Stimulated activated CD8-positive, alpha-beta memory T cell treated with anti-CD3 and anti-CD28 coated beads, Interleukin-2, amount 100 ng/mL, for 1 hour (primary cell): ENCODE measurements at places on chromosomes 1 and 21.

GRCh38 chr1:59384443-59384842, 87.5 kb downstream of the FGGY start:
- no peak for DNase-seq

GRCh38 chr1:193066606-193067005, 7.2 kb downstream of the RO60 start:
- DNase-seq: no peak

DNA sequence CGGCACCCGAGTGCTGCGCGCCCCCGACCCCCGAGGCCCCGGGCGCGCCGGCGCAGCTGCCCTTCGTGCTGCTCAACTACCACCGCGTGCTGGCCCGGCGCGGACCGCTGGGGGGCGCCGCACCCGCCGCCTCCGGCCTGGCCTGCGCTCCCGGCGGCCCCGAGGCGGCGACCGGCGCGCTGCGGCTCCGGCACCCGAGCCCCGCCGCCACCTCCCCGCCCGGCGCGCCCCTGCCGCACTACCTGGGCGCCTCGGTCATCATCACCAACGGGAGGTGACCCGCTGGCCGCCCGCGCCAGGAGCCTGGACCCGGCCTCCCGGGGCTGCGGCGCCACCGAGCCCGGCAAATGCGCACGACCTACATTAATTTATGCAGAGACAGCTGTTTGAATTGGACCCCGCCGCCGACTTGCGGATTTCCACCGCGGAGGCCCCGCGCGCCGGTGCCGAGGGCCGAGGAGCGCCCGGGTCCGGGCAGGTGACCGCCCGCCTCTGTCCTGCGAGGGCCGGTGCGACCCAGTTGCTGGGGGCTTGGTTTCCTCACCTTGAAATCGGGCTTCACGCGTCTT, 49.0 kb downstream of the SIM2 start:
- no peak for DNase-seq

- no peak for DNase-seq
Measured at GRCh38 chr21:31383770-31384169, 39.7 kb upstream of the TIAM1 start.

DNA sequence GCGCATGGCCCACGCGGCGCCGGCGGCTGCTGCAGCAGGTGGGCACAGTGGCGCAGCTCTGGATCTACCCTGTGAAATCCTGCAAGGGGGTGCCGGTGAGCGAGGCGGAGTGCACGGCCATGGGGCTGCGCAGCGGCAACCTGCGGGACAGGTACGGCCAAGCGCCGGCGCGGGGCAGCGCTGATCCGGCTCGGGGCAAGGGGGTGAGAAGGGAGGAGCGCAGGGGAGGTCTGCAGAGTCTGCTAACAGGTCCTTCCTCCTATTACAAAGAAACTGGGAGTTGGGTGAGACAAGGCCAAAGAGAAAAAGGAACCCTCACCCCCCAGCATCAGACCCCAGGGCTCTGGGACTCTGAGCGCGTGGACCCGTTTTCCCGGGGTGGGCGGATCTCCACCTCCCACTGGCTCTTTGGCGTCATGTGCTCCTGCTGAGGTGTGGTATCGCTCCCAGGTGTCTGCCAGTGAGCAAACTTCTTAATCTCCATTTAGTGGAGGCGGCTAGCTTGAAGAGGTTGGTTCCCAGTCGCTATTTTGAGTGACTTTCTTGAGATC, 431 bp downstream of the MTARC1 start:
- DNase-seq: no peak

DNA sequence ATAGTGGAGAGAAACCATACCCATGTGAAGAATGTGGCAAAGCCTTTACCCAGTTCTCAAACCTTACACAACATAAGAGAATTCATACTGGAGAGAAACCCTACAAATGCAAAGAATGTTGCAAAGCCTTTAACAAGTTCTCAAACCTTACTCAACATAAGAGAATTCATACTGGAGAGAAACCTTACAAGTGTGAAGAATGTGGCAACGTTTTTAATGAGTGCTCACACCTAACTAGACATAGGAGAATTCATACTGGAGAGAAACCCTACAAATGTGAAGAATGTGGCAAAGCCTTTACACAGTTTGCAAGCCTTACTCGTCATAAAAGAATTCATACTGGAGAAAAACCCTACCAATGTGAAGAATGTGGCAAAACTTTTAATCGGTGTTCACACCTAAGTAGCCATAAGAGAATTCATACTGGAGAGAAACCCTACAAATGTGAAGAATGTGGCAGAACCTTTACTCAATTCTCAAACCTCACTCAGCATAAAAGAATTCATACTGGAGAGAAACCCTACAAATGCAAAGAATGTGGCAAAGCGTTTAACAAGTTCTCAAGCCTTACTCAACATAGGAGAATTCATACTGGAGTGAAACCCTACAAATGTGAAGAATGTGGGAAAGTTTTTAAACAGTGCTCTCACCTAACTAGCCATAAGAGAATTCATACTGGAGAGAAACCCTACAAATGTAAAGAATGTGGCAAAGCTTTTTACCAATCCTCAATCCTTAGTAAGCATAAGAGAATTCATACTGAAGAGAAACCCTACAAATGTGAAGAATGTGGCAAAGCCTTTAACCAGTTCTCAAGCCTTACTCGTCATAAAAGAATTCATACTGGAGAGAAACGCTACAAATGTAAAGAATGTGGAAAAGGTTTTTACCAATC, 80.0 kb downstream of the JMJD4 start:
- DNase-seq: no peak

- DNase-seq: no peak
Measured at GRCh38 chr1:118032883-118033282, 103.3 kb downstream of the WDR3 start.

- DNase-seq: no peak
Measured at GRCh38 chr1:42817976-42818375, 779 bp upstream of the SVBP start.

DNA sequence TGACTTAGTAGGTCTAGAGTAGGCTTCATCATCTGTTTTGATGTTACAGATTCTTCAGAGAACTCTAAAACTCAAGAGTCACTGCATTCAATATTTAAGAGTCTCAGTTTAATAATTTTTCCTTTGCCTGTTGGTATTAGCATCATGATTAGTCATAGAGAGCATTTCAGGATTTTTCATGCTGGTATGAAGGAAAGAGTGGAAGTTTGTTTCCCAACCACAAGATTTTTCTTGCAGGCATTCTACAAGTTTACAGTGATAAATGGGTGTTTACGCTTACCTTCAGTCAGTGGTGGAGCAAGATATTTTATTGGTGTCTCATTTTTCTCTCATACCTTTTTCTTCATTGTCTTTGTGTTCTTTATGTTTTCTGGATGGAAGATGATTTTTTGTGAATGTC, 58.4 kb upstream of the MYOCOS start:
- no peak for DNase-seq

DNA sequence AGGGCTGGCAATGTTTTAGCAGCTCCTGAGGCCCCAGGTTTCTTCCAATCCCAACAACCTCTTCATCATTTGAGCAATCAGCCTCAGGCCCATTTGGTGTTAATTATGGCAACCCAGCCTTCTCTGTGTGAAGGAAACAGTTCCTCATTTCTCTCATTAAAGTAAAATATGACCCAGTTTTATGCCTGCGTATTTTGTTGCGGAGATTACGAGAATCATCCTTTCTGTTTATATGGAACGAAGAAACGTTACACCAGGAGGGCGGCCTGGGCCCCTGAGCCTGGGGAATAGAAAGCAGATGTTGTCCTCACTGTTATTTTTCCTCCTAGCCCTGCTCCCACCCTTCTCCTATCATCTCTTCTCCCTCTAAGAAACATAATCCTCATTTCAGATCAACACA, 332.2 kb upstream of the USP24 start:
- no peak for DNase-seq

GRCh38 chr1:160539990-160540858, 17.2 kb upstream of the SLAMF6 start:
- no peak for DNase-seq

- DNase-seq: no peak
Measured at GRCh38 chr1:15406614-15407559, 2.8 kb upstream of the EFHD2 start.

DNA sequence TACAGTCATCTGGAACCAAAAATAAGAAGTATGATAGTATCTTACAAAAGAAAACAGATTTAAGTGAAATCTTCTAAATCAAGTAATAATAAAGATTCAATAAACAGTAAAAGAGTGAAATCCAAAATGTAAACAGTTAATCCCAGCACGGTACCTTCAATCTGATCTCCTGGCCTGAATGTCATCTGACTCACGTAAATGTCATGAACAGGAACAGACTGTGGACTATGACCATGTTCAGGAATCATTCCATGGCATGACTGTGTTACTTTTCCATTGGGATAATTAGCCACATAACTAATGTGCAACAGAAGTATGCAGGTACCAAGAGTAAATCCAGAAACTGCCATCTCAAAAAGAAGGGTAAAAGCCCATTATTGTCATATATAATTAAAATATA, 18.0 kb downstream of the FRRS1 start:
- DNase-seq: no peak

DNA sequence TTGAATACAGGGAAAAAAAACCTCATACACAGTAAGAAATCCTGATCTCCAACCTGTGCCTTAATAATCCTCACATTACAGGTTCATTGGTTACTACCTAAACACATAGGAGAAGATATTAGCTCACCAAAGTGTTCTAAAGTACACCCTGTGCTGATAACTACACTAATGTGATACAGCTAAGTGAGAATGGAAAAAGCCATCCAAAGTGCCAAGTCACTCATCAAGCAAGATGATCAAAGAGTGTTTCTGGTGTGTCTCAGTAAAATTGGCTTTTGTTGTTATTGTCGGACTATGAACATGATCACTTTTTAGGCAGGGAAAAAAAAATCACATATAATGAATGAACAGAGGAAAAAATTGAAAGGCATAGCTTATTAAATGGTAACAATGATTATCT, 31.4 kb downstream of the EPS15 start:
- no peak for DNase-seq

GRCh38 chr1:49397086-49397485, 620.4 kb upstream of the BEND5 start:
- no peak for DNase-seq

DNA sequence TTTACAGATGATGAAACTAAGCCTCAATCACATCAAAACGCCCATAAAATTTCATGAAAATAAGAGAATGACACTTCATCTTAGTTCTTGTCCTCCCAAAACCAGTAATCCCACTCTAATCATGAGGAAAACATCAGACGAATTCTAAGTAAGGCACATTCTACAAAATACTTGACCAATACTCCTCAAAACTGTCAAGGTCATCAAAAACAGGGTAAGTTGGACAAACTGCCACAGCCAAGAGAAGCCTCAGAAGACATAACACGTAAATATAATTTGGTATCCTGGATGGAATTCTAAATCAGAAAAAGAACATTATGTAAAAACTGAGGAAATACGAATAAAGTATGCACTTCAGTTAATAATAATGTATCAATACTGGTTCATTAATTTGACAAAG, 128.2 kb downstream of the DPYD start:
- DNase-seq: no peak

DNA sequence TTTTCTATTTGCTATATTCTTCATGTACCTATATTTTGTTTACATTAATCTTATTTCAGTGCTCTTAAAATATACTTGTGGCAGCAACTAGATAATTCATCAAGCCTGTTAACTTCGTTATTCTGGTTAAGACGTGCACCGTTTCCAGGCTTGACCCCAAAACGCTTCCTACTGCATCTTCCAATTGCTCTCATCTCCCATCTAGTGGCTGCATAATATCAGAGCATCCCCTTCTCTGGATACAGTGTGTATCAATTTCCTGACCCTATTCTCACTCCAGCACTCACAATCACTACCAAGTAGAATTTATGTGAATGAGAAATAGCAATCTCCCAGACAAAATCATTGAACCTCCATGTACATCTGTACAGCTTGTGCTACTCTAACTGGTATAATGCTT, 1280.3 kb upstream of the B3GALT2 start:
- DNase-seq: no peak

DNA sequence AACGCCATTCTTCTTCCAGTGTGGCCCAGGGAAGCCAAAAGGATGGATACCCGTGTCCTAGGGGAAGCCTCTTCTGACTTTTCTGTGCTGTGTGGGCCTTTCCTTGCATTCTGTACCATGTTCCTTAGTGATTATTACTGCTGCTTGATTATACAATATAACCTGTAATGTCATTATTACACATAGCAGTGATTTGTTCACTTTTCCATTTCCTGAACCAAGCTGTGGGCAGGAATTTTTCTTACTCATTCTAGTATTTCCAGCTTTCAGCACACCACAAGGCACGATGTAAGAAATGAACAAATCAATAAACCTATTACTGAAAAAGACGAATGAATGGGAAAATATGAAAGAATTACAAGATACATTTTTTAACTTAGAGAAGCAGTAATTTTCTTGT, 8.4 kb upstream of the USP33 start:
- DNase-seq: no peak

DNA sequence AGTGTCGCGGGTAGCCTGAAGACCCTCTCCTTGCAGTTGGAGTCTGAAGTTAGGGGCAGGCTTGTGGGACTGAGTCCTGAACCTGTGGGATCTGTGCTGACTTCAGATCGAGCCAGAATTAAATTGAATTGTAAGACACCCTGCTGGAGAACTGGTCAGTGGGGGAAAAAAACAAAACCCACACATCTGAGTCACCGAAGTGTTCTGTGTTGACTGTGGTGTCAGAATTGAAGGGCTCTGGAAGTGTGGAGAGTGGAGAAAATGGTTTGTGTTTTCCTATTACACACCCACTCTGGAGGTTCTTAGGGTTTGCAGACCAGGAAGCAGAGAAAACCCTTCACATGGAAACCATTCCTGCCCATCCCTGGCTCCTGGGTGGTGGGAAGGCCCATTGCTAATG, 209.5 kb upstream of the GALNT2 start:
- no peak for DNase-seq

GRCh38 chr1:47219590-47220220, 12.3 kb downstream of the TAL1 start:
- DNase-seq: no peak

GRCh38 chr21:26617176-26617575, 44.1 kb upstream of the CYYR1 start:
- no peak for DNase-seq

DNA sequence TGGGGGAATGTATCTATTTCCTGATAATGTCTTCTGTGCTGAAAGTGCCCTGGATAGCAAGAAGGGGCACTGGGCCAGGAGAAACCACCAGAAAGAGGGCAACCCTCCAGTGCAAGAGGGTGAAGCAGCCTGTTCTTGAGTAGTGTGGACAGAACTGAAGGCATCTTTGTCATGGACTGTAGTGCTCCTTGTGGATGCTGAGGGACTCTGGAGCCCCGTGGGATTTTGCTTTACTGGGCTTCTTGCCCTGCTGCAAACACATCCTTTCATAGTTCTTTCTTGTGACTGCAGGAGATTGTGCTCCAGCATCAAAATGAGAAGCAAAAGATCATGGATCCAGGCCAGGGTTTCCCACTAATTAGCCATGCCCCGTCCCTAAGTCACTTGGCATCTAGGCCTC, 300.6 kb downstream of the ZNF326 start:
- DNase-seq: no peak
